ENCODE measurements at places on chromosomes 7 and 10.
A peak's percentile ranks its signal among the peaks of the same experiment; 100 is the strongest.

DNA sequence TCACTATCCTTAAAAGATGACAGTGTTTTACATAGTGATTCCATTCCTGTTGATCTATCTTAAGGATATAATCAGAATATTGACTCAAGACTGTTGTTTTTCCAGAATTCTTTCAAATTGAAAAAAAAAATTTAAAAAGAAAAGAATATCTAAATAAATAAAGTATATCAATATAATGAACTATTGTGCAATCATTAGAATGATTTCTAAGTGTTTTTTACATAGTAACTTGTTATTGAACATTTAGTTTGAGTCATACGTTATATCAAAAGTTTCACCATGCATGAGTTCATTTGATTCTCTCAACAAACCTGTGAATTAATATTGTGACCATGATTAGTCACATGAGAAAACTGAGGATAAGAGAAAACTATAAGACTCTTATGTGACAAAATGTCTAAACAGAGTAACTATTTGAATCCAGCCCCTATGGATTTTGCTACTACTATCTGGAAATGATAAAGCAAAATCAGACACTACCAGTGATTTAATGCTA is 46.1 kb downstream of the KLF6 start:
- DNase-seq: no peak

DNA sequence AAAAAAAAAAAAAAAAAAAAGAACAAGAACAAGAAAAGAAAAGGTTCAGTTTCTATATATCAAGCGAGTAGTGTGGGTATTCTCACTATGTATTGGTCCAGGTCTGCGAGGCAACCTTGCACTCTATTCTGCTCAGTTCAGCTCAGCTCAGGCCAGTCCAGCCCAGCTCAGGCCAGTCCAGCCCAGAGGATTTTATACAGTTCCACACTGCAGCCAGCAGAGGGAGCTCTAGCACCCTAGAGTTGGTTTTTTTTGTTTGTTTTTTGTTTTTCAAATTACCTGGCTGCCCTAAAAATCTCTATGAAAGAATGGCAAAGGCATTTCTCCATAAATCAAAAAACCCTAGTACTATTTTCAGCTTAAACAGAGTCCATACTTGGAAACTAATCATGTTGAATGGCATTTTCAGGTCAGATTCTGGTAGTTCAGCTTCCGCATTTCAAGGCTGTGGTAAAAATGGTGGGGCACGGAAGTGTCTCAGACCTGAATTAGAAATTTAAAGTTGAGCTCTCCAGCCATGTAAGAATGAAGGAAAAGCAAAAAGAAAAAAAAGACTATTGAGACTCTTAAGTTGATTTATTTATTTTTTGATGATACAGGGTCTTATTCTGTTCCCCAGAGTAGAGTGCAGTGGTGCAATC is 55.2 kb upstream of the GSDME start:
- peak; percentile 37 for DNase-seq

GRCh38 chr10:45061982-45062381 is 61.3 kb downstream of the ZNF22 start:
- no peak for DNase-seq

GRCh38 chr10:93061594-93062513 is 1.3 kb downstream of the CYP26C1 start:
- no peak for DNase-seq

DNA sequence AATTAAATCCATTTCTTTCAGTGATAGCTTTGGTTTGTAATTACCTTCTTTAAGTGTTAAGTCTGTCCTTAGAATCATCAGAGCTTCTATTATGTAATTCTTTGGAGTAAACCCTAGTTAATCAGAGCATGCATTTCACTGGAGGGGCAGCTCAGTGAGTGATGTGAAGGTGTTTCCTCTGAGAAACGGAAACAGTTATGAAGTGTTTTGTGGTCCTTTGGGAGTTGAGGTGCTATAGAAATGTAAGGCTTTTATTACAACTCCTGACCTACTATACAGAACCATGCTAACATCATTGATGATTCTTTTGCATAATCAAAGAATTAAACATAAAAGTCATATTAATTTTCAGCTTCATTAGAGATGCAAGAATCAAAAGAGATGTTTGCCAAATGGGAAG is 141.5 kb downstream of the EXOC4 start:
- no peak for DNase-seq

- no peak for DNase-seq
Observed at GRCh38 chr10:131260031-131260430, 51.5 kb downstream of the TCERG1L start.

DNA sequence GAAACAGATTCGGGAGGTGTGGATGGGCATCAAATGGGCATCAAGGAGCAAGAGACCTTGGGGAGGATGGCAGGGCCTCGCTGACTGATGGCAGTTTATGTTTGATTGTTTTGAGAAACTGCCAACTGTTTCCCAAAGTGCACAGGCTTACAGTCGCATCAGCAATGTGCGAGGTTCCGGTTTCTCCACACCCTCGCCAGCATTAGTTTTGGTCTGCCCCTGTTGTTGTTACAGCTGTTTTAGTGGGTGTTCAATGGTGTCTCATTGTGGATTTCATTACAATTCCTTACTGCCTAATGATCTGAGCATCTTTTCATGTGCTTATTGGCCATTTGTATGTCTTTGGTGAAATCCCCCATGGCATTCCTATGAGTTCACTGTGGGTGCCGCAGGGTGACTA is 24.4 kb downstream of the AKR1E2 start:
- no peak for DNase-seq

DNA sequence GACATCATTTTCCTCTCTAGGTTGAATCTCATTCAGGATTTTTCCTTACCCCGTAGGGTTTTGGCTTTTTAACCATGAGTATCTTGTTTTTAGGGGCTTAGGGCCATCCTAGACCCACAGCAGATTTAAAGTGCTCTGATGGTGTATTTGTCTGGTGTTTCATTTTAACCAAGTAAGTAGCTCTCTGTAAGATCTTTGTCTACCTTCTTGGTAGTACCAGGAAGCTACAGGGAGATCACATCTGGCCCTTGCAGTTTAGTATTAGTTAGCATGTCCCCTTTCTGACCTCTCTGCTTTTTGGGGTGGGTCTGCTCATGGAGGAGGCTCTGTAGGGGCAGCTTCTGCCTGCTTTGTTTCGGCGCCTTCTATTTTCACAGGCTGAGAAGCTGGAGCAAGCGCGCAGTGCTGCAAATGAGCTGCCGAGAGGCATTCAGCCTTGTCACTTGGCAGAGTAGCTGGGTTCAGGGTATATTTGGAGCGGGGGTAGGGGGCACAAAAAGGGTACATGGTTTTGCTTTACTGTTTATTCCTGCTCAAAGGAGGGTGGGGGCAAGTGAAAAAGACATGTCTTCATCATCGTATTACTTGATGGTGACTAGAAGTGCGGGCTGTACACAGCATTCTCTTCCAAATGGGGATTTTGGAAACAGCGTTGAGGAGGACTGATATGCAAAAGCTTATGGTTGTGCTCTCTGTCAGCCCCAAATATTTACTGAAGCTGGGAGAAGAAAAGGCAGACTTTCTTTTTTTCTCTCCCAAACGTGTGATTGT is 146.3 kb downstream of the CELF2 start:
- DNase-seq: no peak

DNA sequence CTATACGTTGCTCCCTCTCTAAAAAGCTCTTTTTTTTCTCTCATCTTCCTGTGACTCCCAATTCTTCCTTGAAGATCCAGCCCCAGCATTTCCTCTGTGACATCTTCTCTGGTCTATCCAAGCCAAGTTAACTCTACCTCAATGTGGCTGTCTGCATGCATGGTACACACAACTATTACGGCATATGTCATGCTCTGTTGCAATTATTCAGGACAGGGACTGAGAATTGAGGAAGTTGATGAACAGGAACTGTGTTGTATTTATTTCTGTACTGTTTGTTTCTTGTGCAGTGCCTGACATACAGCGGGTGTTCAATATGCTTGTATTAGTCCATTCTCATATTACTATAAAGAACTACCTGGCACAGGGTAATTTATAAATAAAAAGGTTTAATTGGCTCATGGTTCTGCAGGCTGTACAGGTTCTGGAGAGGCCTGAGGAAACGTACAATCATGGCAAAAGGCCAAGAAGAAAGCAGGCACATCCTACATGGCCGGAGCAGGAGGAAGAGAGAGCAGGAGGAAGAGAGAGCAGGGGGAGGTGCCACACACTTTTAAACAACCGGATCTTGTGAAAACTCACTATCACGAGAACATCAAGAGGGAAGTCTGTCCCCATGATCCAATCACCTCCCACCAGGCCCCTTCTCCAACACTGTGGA is 6.3 kb downstream of the TRPV5 start:
- DNase-seq: no peak

DNA sequence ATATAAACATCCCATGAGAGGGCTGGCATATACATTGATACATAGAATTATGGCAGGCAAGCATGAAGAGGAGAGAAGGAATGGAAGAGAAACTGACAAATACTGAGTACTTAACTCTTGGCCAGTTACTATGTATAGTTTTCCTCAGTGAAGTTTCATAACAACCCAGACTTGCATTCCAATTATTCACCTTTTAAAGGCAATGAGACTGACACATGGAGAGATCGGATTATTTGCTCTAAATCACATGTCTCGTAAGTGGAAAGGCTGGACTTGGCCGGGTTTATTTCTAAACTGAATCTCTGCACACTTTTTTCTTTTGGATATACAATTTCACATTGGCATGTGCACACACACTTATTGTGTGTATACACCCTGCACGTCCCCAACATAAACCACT is 548.3 kb downstream of the PHTF2 start:
- DNase-seq: no peak

- DNase-seq: no peak
Observed at GRCh38 chr10:17878896-17879295, 69.7 kb downstream of the MRC1 start.

- no peak for DNase-seq
Observed at GRCh38 chr10:45647118-45647517, 25.5 kb downstream of the ZFAND4 start.

- DNase-seq: no peak
Observed at GRCh38 chr7:867001-867405, 9.4 kb upstream of the GET4 start.

DNA sequence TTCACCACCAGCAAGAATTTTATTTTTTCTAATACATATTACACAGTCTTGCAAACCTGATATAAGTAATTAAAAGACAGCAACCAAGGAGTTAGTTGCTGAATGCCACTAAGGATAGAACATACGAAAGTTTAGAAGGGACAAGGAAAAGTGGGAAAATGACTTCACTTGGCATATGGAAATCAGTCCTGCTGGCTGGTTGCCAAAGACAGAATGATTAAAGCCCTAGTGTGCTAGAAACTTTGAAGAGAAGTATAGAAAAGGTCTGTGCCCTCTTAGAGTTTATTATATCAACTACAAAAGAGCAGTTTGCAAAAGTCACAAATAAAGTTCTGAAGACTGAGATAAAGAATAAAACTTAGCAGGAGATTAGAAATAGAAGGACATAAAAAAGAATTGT is 5.8 kb upstream of the YAE1 start:
- no peak for DNase-seq

GRCh38 chr10:94205396-94205831 is 157.3 kb downstream of the NOC3L start:
- DNase-seq: peak; percentile 20

GRCh38 chr10:71346731-71347130 is 27.7 kb downstream of the SLC29A3 start:
- DNase-seq: no peak

DNA sequence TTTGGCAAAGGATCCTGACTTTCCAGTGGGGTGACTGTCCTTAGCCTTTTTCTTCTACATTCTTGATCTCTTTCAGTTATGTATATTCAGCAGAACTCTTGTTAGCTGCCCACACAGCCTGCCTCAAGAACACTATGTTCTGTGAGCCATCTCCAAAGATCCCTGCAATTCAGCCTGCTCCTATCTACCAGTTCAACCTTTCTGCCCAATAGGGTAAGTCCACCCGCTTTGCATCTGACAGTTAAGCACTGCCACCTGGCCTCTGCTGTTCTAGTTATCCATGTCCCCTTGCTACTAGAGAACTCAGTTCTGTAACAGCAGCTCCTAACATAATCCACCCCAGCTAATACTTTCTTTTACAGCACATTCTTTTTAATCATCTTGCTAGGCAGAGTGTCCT is 13.5 kb downstream of the OR9A2 start:
- DNase-seq: no peak

- no peak for DNase-seq
Observed at GRCh38 chr10:74322141-74322540, 171.1 kb downstream of the ADK start.
